ENCODE measurements at places on chromosomes 11 and 22.
A peak's percentile ranks its signal among the peaks of the same experiment; 100 is the strongest.

DNA sequence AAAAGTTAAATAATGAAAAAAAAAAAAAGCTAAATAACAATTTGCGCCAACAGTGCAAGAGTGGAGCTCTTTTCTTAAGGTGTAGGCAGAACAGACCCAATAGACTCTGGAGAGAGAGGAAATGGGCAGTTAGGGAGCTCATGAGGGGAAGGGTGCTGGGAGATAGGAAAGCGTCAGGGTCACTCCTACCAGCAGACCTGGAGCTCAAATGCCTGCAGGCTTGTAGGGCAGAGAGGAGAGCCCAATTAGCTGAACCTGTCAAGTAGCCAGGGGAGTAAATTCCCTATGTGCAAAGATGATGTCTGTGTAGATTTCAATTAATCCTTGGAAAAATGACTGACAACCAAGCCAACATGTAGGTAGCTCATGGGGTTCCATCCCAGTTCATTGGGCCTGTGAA lies 73.0 kb downstream of the RAB30 start:
- DNase-seq: no peak

GRCh38 chr11:85464283-85464682 lies 162.9 kb downstream of the DLG2 start:
- DNase-seq: no peak

- no peak for DNase-seq
Observed at GRCh38 chr22:48560836-48561235, 1266.8 kb downstream of the BRD1 start.

- DNase-seq: no peak
Observed at GRCh38 chr11:60764879-60765278, 8.2 kb downstream of the MS4A15 start.

DNA sequence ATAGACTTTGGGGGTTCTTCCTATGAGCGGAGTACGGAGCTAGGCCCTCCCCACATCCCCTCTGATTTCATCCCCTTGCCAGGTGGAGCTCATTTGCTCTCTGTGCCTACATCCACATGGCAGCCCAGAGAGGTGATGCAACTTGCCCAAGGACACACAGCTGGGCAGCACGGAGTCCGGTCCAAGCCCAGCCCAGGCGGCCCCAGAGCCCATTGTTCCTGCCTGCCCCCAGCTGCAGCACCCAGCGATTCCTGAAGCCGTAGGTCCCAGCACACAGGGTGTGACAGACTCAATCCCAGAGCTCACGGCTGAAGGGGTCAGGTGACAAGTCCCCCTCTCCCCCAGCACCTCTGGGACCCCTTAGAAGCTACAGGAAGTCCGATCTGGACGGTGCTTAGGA lies 22.2 kb upstream of the RFPL3 start:
- DNase-seq: no peak

DNA sequence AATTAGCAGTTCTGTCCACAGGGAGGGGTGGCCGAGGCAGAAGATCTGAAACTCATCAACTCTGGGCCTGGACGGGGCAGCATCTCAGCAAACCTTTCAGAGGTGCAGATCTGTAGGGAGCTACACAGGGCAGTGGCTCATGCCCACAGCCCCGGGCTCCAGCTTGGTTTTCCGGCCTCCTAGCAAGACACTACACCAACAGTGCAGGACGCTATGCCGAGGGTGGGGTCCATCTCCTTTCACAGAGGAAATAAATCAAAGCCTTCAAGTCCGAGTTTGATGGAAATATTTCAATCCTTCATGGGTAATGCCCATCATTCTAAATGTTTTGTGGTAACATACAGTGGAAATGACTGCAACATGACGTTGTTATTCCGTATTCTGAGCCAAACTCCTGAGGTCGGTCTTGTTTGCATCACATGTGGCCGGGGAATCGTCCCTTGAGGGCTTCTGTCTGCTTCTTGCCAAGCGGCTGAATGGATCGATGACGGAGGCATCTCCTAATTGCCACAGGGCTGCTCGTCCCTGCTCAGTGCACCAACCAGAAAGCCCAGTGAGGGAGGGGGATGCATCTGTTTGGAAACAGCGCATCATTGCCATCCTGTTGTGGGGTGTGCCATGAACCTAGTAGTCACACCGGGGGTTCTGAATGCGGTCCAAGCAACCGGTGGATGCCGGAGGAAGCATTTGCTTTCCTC lies 30.0 kb downstream of the LINC01488 start:
- no peak for DNase-seq

DNA sequence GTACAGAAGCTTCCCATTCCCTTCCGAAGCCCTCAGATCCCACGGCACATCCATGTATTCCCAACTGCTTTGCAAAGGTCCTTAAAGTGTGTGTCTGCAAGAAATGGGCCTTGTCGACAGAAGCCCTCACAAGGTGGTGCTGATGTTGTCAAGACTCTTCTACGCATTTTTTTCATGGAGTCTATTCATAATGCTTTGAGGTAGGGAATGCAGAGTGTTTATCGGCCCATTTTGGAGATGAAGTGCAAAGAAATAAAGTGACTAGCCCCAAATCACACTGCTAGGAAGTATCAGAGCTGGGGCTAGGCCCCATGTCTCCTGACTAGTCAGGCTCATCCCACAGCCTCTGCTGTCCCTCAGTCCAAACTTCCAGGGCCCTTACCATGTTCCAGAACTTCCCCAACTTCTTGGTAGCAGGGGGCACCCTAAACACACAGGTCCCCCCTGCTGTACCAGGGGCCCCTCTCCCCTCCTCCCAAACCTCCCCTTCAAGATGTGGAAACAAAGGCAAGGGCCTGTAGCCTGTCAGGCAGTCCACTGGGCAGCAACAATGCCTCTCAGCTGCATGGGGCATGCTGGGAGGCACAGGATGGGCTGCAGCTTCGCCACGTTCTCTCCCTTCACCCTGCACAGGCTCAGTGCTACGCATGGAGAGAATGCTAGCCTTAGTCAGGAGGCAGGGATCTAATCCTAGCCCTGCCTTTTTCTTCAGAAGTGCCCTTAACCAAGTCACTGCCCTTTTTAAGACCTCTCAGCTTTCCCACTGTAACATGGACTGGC lies 7.8 kb downstream of the IL18BP start:
- no peak for DNase-seq

DNA sequence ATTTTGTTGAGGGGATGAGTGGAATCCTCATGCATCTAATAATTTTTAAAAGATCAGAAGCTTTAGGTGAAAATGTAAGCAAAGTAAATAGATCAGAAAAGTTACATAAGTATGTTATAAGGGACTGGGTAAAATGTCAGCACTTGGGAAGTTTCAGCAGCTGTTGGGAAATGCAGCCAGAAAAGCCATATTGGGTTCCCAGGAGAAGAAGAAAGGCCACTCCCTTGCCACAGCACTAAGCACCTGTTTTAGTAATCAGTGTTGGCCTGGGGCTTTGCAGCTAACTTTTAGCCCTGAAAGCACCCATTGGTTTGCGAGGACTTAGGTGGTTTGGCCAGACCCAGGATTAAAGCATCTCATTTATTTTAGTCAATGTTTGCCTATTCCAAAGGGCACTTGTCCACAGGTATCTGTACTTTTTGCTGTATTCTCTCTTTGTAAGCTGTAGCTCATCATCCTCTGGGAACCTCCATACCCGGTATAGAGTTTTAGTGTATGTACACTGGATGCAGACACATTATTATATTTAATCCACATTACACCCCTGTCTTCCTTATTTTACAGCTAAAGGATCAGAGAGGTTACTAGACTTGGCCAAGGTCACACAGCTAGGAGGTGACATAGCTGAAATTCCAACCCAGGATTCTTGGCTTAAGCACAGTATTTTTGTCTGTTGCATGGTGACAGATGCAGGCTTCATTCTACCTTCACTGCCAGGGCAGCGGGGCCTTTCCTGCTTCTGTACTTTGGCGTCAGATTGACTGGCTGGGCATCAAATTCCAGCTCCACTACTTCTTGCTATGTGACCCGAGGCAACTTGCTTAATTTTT lies 127.7 kb upstream of the SESN3 start:
- DNase-seq: no peak

DNA sequence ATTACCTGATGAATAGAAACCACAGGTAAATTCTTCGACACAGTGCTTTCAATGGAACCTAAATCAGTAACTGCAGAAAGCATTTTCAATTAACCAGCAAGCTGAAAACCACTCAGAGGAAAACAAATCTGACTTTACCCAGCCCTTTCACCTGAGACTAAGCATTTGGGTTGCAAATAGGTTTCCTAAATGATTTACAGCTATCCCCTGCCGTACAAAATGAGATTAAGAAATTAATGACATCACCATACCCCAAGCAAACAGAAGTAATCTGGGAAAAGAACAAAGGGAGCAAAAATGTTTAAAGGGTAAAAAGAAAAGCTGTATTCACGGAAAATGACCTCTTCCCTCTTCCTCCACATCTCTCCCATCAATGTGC lies 584 bp downstream of the NOX4 start:
- no peak for DNase-seq

DNA sequence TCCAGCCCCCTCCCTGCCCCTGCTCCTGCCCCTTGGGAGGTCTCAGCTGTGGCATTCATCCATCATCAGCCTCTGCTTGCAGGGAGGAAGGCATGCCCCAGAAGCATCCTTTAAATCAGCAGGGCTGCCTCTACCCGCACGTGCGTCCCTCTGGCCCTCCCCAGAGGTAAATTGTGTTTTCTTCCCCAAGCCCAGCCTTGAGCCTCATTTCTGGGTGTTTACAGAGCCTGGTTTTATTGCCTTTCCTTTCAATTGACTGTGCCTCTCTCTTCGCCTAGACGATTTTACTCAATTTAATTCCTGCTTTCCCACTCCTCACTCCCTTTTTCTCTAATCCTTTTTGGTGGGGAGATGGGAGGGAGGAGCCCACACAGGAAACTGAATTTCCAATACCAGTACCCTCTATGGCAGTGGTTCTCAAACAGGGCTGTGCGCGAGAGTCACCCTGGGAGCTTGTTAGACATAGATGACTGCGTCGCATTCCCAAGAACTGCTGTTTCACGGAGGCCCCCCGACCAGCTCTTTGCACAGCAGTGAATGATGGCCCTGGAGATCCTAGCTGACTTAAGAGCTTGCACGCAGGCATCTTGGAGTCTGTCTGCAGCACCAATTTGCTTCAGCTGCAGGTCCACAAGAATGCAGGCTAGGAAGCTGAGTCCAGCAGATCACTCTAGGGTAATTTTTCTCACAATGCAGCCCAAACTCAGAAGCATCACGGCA lies 15.1 kb upstream of the OAF start:
- DNase-seq: no peak

- DNase-seq: no peak
Observed at GRCh38 chr11:63817758-63818498, 4.7 kb downstream of the SPINDOC start.

DNA sequence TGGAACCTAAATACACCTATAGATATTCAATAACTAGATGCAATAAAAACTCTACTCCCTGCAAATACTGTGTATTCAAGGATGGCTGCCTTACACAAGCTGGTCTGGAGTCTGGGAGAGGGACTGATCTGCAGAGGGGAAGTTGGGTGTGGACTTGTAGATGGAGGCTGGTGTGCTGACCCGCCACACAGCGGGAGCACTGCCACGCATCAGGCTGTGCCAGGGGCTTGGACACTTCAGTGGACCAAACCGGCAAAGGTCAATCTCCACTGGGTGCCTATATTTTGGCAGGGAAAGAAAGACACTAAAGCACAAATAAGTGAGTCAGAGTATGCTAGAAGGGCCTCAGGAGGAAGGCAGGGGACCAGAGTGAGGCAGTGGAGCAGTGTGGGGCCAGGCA lies 2.1 kb upstream of the SHANK3 start:
- no peak for DNase-seq

- DNase-seq: no peak
Observed at GRCh38 chr22:24319451-24319850, 48.8 kb downstream of the SPECC1L start.

DNA sequence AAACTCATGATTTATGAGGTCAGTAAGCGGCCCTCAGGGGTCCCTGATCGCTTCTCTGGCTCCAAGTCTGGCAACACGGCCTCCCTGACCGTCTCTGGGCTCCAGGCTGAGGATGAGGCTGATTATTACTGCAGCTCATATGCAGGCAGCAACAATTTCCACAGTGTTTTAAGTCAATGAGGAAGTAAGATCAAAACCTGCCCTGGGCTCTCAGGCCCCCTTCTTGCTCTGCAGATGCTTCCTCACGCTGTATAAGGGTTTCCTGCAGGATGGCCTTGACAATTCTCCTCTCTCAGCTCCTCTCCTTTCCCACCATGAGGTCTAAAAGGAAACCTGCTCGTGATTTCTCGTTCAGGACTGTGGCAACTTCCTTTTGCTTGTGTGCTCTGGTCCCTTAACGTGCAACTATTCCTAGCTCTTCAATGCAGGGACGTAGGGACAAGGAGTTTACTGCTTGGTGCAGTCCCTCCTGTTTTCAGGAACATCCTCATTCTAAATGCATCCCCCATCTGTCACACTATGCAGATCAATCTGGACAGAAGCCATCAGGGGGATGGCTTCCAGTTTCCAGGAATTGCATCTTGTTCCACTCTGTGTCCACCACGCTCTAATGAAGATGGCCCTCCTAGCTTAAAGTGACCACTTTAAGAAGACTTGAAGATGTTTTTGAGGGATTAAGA lies 64.3 kb upstream of the IGLL5 start:
- no peak for DNase-seq

DNA sequence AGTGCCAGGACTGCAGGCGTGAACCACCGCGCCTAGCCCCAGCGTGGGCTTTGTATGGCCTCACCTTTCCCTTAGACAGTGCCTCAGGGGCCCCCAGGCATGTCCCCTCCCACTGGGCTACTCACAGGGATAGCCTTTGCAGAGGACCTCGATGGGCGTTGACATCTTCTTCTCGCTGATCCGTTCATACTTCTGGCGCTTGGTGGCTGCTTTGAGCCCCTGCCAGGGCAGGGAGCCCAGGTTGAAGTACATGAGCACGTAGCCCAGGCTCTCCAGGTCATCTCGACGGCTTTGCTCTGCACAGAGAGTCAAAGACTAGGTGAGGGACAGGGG lies 17.5 kb downstream of the CSNK1E start:
- no peak for DNase-seq

- no peak for DNase-seq
Observed at GRCh38 chr11:62863687-62864335, 16.9 kb upstream of the SLC3A2 start.

DNA sequence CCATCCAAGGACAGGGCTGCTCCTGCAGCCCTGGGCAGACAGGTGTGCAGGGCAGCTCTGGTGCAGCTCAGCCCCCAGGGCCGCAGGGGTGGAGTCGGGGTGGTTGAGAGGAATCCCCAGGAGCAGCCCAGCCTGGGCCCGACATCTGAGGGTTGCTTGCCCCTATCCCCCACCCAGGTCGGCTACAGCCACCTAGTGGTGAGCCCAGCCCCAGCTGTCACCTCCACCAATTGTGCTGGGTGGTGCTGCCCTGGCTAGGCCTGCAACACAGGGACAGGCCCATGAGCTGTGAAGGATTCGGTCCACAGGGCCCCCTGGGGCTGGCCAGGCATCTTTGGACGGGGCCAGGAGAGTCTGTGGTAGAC lies 29.6 kb downstream of the RTN4R start:
- DNase-seq: peak; percentile 73
